NCI-H187 (cell line): ENCODE measurements at places on chromosomes 4 and X.

DNA sequence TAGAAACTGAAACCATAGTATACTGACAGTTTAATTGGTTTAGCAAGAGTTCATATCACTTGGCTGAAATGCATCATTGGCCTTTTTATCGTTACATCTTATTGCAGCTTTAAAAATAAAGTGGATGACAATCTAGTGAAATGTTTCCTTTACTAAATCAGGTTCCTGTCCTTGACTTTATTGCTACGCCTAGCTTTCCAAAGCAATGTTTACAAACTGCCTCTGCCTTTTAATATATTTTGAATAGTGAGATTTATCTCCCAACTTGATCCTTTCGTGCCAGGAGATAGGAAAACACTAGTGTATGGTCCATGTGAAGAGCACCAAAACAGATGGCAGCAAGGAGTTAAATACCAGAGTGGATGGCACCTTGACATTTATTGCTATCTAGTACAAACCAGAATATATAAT is 67.0 kb downstream of the GPC3 start:
- no peak for DNase-seq

GRCh38 chrX:74015379-74016019 is 288.5 kb upstream of the ZCCHC13 start:
- peak; percentile 1 for DNase-seq

DNA sequence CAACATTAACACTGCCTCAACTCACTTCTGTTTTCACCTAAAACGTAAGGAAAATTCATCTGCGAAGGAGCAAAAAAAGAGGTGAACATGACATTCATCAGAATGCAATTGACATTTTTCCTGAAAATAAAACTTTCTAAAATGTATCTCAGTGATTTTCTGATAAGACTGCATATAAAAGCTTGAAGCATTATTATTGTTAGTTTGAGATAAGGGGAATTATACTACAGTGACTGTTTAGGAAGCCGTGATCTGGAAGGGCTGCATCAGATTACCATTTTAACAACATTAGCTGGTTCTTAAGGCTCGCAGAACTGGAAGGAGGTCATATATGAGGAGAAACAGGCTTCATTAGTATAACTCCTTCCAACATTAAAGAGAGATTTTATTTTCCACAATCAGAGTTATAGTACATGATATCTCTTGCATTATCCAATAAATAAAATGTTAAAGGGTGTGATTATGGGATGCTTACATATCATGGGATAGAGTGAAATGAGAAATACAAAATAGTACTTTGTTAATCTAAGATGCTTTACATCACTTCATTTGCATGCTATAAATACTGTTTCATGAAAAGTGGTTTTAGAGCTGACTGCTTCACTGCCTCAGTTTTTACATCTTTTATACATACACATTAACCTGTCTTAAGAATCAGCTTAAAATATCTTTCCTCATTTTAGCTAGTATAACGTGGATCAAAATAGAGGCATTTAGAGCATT is 1820.1 kb upstream of the TENM3 start:
- DNase-seq: no peak

- DNase-seq: no peak
Measured at GRCh38 chr4:14400307-14400706, 602.0 kb upstream of the CPEB2 start.

DNA sequence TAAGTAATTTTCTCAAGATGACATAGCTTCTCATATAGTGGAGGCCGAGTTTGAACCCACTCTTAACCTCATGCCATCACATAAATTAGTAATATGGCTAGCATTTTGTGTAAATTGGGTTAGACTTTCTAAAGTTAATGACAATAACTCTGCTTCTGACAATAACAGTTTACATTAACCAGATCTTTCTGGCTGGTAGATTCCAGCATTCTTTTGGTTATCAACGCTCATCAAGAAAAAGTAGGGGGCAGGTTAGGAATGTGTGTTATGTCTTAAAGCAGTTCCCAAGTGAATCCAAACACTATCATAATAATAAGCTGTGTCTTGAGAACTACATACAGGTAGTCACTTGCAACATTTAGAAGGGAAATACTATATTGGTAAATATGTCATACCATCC is 162.5 kb downstream of the PRDM5 start:
- DNase-seq: no peak

- no peak for DNase-seq
Measured at GRCh38 chrX:152937236-152937635, 39.4 kb downstream of the ZNF185 start.

DNA sequence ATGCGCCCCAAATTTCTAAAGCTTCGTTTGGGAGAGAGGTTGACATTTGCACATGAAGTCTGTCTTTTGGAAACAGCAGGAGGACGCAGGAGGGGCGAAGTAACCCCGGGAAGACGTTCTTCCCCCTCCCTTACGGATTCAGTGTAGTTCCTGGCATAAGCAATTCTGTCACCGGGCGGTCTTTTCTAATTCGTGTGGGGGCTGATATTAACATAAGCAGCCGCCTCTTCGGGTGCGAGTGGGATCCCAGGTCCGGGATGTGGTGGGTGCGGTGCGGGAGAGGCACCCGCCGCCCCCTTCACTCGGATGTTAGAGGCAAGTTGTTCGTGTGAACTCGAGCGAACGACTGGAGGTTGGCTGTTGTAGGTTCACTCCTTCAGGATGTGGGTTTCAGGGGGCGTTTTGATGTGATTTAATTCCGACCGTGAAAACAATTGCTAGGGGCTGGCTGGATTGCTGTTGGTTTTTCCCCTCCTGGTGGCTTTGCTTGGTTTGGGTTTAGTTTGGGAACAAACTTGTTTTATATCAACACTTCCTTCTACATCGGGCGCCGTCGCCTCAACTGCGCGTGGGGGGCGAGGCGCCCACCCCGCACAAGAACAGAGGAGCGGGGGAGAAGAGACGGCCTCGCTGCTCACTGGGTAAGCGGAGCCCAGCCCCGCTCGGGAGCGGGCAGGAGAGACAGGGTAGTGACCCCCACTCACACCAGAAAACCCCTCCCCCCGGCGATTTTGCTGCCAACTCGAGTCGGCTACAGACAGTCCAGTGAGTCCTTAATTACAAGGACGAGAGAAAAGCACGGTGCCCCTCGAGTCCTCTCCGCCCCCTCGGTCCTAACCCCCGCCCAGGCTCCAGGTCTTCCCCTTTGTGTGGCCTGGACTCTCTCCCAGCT is 2.9 kb upstream of the LEF1 start:
- no peak for DNase-seq

- DNase-seq: no peak
Measured at GRCh38 chrX:2707334-2707760, 16.3 kb downstream of the CD99 start.

GRCh38 chr4:38489924-38490639 is 173.9 kb upstream of the KLF3 start:
- DNase-seq: no peak

- DNase-seq: no peak
Measured at GRCh38 chr4:165464813-165465381, 86.1 kb downstream of the CPE start.

DNA sequence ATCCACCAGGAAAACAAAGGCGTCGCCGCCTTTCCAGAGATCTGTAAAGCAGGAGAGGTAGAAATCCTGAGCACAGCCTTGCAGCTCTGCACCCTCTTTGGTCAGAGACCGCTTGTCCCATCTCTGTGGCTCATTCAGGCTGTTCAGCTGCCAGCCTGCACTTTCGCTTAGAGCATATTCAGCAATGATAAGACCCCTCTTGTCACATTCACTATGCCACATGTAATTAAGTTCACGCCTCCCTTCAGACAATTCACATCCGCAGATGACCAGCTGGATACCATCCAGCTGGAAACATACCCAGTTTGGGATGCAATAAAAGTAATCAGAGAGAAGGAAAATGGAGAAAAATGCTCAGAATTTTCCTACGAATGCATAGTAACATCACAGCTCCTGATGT is 335.4 kb downstream of the UNC5C start:
- DNase-seq: no peak

DNA sequence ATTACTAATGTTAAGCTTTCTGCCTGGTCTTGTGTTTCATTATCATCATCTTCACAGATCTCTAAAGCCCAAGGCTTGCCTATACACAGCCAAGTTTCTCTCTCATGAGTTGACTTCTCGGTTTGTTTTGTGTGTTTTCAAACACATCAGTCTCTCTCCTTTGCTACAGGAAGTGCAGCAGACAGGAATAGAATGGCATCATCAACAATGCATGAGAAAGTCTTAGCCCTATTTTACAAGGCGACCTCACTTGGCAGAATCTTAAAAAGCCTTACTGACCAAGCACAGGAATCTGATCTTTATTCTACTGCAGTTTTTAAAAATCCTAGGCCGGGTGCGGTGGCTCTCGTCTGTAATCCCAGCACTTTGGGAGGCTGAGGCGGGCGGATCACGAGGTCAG is 36.8 kb downstream of the CC2D2A start:
- DNase-seq: no peak

DNA sequence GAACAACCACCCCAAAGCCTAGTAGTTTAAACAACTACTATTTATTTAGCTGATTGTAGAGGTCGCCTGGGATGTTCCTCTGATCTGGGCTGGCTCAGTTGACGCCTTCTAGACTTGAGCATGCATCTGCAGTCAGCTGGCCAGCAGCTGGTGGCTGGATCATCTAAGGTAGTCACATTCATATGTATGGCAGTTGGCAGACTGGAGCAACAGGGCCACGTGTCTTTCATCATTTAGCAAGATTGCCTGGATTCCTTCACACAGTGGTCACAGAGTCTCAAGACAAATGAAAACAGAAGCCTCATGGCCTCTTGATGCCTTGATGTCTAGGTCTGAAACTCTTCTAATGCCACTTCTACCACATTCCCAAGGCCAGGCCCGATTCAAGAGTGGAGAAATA is 220.6 kb upstream of the S100G start:
- DNase-seq: no peak

DNA sequence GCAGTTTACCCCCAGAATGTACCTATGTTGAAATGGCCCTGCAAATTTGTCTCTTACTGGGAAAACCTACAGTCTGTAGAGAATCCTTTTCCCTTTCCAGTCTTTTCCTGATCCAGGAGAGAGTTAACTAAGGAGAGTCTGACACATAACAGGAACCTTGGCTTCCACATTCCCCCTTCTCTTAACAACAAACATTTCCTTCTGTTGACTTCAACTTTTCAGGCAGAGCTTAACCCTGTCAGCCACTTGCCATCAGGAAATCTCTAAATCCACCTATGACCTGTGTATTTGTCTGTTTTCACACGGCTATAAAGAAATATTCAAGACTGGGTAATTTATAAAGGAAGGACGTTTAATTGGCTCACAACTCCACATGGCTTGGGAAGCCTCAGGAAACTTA is 45.6 kb upstream of the GPR78 start:
- no peak for DNase-seq

DNA sequence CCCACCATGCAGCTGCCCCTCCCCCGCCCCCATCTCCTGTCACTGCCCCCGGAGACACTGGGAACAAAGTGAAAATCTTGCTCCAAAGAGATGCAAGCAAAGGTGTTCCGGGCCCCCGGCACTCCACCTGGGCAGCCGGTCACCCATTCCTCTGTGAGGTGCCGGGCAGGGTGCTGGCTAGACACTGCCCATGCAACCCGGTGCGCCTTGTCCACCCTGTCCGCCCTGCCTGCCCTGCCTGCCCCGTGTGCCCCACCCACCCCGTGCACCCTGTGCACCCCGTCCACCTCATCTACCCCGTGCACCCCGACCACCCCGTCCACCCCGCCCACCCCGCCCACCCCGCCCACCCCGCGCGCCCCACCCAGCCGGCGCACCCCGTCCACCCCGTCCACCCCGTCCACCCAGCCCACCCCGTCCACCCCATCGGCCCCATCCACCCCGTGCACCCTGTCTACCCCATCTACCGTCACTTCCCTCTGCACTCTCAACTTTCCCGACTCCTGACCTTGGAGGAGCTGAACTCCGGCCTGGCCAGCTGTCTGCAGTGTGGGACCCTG is 31.9 kb upstream of the FGFR3 start:
- no peak for DNase-seq

DNA sequence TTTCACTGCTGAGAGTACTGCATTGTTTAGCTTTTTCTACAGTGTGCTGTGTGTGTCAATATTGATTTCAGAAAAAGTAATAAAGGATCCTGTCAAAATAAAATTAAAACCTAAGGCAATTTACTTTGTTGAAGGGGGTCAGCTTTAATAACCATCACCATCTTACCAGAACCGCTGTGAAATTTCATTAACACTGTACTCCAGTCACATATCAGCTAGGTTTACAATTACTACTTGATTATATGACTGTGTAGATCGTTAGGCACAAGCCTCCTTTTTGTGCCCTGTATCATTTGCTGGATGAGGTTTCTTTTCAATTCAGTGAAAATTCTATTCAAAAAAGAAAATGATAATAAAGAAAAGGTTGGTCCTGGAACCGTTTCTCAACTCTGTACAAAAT is 917.2 kb downstream of the CENPC start:
- no peak for DNase-seq

DNA sequence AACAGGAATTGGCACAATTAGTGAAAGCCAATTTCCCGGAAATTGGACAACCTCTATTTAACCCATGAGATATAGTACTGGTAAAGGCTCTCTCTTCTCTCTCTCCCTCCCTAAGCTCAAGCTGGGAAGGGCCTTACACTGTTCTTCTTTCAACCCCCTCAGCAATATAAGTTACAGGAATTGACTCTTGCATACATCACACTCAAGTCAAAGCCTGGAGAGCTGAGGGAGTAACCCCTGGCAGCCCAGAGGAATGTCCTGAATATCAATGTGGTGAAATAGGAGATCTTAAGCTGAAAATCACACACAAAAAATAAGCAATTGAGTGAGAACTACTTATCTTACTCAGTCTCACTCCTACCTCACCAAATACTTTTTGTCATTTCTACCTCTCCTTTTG is 186.9 kb upstream of the SPOCK3 start:
- no peak for DNase-seq

- no peak for DNase-seq
Measured at GRCh38 chrX:115339441-115340025, 50.0 kb downstream of the LUZP4 start.

- no peak for DNase-seq
Measured at GRCh38 chr4:82050796-82051195, 323.0 kb downstream of the HNRNPD start.

GRCh38 chr4:108529984-108530905 is 90.1 kb upstream of the RPL34 start:
- no peak for DNase-seq

DNA sequence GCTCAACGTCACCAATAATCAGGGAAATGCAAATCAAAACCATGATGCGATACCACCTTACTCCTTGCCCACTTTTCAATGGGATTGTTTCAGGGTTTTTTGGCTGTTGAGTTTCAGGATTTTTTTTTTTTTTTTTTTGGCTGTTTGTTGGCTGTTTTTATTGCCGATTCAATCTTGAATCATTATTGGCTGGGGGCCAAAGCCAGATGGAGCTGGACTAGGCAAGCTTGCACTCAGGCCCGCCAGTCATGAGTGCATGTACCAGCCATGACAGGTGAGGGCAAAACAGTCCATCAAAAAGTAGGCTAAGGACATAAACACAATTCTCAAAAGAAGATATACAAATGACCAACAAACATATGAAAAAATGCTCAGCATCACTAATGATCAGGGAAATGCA is 13.3 kb downstream of the YIPF7 start:
- no peak for DNase-seq

DNA sequence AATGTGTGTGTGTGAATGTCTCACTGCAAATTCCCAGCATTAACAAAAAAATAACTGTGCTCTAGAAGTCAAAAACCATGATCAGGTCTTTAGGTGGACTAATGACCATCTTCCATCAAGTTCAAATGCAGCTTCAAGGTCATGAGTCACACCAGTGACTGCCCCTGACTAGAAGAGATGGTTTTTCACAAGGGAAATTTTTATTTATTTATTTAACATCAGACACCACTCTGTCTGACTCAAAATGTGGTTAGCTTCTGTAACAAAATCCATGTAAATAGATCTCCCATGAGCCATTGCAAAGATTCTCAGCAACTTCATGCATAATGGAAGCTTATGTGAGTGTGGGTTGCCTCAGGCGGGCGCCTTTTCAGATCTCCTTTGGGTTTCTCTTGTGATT is 219.2 kb downstream of the KIT start:
- DNase-seq: no peak
